Foreskin keratinocyte (primary cell): ENCODE measurements at places on chromosomes 5 and 9. TPM values are rescaled to one million over a fixed set of nuclear protein-coding genes. Genes with fewer than 3 reads are reported as not detected.

The IFNA13 gene
- total RNA-seq: not detected in 2 replicates

The JAKMIP2 gene
- total RNA-seq: not detected in 2 replicates

The SCGB3A2 gene
- total RNA-seq: not detected in 2 replicates

The C9orf153 gene
- total RNA-seq: 0.28 TPM in 1 of 2 replicates, not detected in the other

The PCDHB11 gene
- 0.03 TPM in 1 of 2 replicates, not detected in the other for total RNA-seq

The PCDHGB1 gene
- total RNA-seq: not detected in 2 replicates

The FIBCD1 gene
- total RNA-seq: 1.2 and 2.7 TPM in 2 replicates

The SPINK6 gene
- 0.61 and 1.1 TPM in 2 replicates for total RNA-seq

The FCN1 gene
- not detected in 2 replicates for total RNA-seq

The ZNF608 gene
- total RNA-seq: 2.3 and 3.1 TPM in 2 replicates

The PDE6A gene
- not detected in 2 replicates for total RNA-seq
